Caki2 (cell line): ENCODE measurements at places on chromosomes 4 and X.

- DNase-seq = no peak
Measured at GRCh38 chr4:109979920-109980717, 67.4 kb downstream of the EGF start.

GRCh38 chrX:101659601-101660063, at the start of gene ARMCX2:
ARMCX2 (minus strand) TSS chrX:101659850; CDS start chrX:101657588, 2,262 bp downstream.
- peak; percentile 41 for DNase-seq

DNA sequence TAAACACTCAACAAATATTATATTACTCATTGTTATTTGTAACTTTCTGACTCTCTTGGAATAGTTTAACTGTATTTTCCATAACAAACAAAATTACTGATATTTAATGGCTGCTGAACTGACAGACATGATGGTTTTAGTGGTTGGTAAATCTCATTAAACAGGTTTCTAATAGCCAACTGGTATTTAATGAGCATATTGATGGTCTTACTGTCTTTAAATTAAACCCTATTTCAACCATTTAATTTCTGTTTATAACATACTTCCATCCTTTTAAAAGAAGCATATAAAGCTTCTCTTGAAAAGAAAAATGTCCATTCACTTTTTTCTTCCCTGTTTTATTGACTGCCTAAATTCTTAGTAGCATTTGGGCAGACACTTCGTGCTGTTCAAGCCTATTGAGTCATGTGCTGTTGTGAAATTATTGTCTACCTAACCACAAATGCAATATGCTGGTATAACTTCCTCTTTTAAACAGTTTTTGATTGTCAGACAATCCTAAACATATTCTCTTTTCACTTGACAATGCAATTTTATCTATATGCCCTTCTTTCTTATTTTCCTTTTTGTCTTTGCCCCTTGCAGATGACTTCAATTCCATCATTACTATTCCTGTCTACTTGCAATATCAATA, 163.9 kb upstream of the SLC7A11 start:
- no peak for DNase-seq

GRCh38 chr4:74840936-74841509, 46.7 kb upstream of the BTC start:
- no peak for DNase-seq

- no peak for DNase-seq
Measured at GRCh38 chr4:148634476-148634875, 192.3 kb upstream of the NR3C2 start.

GRCh38 chrX:123818243-123818642, 41.6 kb upstream of the XIAP start:
- no peak for DNase-seq

DNA sequence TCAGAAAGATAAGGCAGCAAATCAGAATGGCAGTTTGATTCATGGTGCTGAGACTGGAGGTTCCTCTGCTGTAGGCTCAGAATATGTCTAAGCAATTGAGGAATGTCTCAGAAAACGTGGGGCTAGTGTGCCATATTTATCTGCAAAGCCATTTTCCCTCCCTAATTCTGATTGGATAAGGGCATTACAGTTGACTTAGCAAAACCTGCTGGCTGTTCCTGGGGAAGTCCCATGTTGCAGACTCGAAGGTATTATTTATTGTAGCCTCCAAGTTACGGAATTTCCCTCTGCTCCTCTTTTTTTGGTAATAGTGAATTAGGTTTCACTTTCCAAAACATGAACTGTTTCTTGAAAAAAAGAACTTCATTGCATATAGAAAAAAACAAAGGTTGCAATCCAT, at the start of gene CXCL10:
CXCL10 (minus strand) TSS at position 109 of the 400 bp plus-strand sequence; CDS start at position 43, 66 bp downstream.
- peak; percentile 14 for DNase-seq

GRCh38 chrX:133435544-133436124, 20.3 kb upstream of the GPC4 start:
- no peak for DNase-seq

- DNase-seq = no peak
Measured at GRCh38 chrX:69314436-69315348, 149.4 kb upstream of the PJA1 start.

- DNase-seq = no peak
Measured at GRCh38 chrX:136585262-136585661, 53.2 kb downstream of the VGLL1 start.

DNA sequence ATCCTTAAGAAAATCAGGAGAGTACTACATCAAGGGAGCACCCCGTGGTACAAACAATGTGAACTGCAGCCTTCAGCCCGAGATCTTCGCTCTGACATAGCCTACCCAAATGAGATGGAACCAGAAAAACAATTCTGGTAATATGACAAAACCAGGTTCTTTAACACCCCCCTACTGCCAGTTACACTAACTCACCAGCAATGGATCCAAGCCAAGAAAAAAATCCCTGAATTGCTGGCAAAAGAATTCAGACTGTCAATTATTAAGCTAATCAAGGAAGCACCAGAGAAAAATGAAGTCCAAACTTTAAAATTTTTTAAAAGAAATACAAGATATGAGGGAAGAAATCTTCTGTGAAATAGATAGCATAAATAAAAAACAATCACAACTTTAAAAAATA, 101.7 kb upstream of the KLF8 start:
- DNase-seq = peak; percentile 61

DNA sequence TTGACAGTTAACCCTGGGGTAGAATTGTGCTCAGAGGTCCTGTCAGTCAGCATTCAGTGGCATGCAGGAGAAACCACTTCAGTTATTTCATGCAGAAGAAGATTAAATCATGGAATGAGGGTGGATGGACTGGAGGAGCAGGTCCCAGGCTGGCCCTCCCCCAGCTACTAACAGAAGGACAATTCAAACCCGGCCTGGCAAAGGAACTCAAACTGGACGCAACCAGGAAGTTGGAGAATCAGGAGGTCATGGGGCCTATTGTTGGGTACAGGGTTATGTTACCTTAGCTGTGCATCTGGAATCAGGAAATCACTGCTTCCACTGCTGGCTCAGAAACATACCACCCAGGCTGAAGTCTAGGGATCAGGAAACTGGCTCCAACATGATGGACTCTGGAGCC, 121.4 kb downstream of the GPAT3 start:
- DNase-seq = no peak

DNA sequence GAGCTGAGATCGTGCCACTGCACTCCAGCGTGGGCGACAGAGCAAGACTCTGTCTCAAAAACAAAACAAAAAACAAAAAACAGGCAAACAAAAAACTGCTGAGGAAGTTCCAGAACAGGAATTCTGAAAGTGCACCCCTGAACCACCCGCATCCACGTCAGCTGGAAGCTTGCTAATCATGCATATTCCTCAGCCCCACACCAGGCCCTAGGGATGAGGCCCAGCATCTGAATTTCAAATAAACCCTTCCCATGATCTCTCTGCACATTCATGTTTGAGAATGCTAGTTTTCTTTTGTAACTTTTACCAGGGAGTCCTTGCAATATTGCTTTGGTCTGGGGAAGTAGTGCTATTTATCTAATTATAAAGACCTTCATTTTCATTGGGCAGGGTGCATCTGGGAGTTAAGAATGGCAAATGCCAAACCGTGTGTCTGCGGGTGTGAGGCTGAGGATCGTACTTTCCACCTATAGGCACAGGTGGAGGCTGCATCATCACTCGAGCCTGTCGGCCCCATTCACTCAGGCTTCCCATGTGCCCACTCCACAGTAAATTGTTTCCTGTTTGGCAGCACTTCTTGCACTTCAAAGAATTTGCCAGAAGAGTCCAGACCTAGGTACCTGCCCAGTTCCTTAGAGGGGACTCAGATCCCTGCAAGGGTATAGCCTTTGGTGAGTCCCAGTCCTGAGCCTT, 23.6 kb downstream of the CCKAR start:
- no peak for DNase-seq

DNA sequence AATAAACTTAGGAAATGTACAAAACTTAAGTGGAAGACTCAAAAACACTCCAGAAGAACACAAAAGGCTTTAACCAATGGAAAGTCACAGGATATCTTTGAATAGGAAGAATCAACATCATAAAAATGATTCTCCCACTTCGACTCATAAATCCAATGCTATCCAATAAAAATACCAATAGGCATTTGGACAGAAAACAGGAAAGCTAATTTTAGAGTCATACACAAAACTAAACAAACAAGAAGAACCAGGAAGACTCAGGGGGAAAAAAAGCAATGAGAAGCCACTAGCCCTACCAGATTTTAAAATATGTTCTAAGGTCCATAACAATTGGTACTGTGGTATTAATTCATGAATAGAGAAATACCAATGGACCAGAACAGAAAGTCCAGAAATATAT, 28.2 kb downstream of the SLC9A7 start:
- no peak for DNase-seq

- DNase-seq = peak; percentile 28
Measured at GRCh38 chr4:8675383-8675782, 82.8 kb downstream of the CPZ start.

GRCh38 chr4:140115140-140115539, 38.8 kb downstream of the MAML3 start:
- DNase-seq = no peak

DNA sequence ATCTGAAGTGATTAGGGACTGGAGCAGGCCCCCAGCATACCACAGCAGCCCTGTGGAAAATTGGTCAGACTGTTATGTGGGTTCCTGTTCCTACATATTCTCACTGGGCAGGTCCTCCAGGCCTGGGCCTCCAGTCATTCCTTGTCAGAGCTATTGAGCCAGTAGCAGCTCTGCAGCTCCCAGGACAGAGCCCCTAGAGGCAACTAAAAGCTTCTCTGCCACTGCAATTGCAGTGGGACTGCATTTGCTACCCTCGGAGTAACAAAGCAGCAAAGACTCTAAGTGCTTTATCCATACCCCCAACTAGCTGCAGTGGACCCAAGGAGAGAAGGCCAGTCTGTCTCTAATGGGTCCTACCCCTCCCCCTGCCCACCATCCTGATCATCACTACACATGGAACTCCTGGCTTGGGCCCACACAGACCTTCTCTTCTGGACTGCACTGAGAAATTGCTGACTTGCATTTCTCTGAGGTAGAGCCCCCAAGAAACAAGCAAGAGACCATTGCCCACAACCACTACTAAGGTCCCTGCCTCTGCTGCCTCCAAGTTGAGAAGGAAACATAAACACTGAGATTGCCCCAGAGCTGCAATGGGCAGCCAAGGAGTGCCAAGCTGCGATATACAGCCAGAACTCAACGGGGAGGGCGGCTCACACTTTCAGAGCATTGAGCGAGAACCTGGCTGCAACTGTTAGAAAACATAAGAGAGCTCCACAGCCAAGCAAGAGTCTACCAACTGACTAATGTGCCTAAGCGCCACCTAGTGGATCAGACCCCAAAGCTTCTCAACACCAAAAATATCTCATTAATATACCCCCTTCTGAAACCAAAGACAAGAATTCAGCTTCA, 738.7 kb upstream of the NDST4 start:
- peak; percentile 13 for DNase-seq

GRCh38 chrX:30144971-30145731, 70.2 kb upstream of the MAGEB2 start:
- no peak for DNase-seq

DNA sequence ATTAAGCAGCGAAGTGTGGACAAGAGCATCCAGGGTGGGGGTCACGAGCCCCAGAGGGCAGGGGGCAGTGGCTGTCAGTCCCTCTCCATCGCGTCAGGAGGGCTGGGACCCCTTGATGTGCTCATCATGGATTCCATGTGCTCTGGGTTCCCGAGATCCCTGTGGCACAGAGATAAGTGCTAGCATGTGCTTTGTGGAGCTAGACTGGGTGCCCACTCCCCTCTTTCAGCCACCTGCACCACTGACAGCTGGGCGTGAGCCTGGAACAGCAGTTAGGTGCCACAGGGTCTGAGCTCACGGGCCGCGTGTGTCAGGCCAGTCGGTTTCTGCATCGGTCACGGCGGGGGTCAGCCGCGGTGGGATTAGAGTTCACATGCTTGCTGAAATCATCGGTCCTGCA, 24.3 kb downstream of the CPZ start:
- no peak for DNase-seq

GRCh38 chr4:121199742-121200561, 35.8 kb upstream of the TNIP3 start:
- DNase-seq = no peak

- DNase-seq = no peak
Measured at GRCh38 chr4:124530464-124531077, 182.0 kb downstream of the ANKRD50 start.

DNA sequence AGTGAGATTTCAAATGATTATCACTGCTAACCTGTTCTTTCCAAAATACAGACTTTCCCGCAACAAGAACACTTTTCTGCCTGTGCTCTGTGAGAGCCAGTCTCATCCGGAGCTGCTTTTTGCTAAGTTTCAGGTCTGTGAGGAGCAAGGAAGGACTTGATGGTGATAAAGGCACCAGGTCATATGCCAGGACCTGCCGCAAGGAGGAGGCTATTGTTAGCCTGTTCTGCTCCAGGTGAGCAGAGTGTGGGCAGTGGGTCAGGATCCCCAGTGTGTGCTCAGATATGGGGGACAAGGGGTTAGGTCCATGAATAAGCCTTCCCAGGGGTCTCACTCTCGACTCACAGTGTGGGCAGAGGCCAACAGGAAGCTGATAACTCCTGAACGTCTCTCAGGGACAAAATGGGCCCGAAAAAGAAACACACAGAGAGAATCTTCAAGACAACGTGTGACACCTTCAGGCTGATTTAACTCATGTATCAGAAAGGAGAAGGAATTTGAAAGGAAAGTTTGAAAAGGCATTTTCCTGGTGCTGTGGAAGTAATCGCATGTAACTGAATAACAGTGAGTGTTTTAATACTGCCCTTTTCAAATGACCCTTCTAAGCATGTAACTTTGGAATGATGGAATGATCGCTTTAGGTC, 57.7 kb upstream of the PDLIM3 start:
- no peak for DNase-seq

GRCh38 chrX:37993837-37994619, 12.3 kb upstream of the SYTL5 start:
- peak; percentile 23 for DNase-seq

- no peak for DNase-seq
Measured at GRCh38 chr4:55499495-55499894, 47.2 kb downstream of the CLOCK start.

DNA sequence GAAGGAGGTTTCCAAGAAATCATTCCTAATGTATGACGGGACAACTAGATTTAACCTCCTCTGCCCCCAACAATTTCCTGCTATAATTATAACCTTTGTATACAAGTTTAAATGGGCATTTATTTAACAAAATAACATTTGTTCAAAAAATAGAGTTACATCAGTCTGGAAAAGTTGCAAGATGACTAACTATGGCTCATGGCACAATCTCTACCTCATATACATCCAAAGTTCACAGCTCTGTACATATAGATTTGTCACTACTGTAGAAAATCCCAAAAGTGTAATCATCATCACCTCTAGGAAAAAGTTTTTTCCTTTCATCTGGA, 3.8 kb upstream of the RPS6KA3 start:
- no peak for DNase-seq

GRCh38 chr4:82799006-82799881, 648 bp upstream of the SCD5 start:
- DNase-seq = no peak
